NT2/D1 (cell line): ENCODE measurements at places on chromosomes 5 and 9.

- DNase-seq: no peak
Measured at GRCh38 chr9:2798423-2798822, 45.5 kb downstream of the PUM3 start.

DNA sequence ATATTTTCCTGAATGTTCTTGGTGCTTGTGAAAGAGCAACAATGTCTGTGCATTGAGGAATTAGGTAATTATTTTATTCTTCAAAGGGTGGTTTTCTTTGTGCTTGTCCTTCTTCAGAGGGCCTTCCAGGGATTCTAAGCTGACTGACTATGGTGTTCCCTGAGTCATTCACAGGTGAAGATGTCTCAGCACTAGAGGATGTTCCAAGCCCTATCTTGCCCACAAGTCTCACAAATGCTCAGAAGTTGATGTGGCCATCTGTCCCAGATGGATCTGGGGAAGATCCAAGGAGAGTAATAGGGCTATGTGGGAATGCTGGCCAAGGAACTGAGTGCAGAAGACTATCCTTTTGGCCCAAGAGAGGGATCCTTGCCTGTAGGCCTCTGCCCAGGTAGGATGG is 120.9 kb downstream of the ADAMTSL1 start:
- DNase-seq: no peak

DNA sequence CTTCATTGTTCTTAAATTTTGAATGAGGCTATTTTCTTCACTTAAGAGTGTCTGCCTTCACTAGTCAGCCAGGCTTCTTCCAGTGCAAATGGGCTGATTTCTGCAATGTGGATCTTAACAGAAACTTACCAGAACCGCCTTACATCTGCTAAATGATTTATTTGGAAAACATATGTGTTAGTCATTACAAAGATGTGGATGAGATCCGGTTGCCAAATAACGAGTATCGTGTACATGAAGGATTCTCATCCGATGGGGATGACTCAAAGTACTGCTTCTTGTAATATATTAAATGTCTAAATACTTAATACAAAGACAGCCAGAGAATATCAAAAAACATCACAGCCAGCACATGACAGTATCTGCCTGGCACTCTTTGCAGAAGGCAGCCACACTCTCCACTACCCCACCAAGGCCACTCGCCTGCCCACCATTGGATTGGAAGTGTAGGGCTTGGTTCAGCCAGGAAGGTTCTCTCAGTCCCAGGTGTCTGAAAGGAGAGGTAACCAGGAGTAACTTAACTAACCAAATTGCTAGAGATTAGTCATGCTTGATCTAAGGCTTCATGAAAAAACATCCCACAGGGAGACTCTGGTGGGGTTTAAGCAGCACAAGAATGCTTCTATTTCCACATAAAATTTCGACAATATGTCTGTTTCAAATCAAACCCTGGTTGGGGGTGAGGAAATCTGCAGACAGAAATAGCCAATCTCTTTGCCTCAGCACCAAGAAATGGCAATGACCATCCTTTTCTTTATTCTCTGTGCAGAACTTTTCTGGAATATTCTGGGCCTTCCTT is 174.8 kb downstream of the GADD45G start:
- DNase-seq: no peak

GRCh38 chr5:96278981-96279380 is 154.1 kb downstream of the PCSK1 start:
- no peak for DNase-seq

- DNase-seq: no peak
Measured at GRCh38 chr5:173298213-173298926, 29.8 kb downstream of the STC2 start.

GRCh38 chr5:62000646-62001045 is 305.4 kb upstream of the KIF2A start:
- no peak for DNase-seq

DNA sequence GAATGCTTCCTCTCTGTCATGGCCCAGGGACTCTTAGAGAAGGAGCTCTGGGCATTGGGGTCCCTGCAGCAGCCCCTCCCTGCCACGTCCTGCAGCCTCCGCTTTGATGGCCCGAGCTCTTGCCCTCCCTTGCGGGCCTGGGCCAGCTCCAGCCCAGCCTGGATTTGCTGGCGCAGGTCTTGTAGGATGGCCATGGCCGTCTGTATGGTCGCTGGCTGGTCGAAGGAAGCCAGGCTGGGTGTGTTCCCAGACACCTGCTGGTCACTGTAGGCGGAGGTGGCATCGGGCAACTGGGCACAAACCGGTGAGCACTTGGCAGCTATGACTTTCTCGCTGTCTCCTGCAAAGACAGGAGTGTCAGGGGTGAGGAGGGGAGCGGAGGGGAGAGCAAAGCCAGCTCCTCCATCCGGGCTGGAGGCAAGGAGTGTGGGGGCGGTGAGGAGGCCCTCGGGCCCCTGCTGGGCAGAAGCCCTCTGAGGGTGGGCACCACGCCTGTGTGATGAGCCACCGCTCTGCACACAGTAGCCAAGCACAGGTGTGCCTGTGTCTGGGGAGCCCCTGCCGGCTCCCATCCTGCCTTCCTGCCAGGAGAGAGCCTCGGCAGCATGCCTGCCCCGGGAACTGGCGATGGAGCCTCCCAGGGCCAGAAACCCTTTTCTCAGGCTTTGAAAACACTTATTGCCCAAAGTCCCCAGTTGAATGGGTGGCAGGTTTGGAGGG is 12.4 kb downstream of the CCDC187 start:
- DNase-seq: no peak

DNA sequence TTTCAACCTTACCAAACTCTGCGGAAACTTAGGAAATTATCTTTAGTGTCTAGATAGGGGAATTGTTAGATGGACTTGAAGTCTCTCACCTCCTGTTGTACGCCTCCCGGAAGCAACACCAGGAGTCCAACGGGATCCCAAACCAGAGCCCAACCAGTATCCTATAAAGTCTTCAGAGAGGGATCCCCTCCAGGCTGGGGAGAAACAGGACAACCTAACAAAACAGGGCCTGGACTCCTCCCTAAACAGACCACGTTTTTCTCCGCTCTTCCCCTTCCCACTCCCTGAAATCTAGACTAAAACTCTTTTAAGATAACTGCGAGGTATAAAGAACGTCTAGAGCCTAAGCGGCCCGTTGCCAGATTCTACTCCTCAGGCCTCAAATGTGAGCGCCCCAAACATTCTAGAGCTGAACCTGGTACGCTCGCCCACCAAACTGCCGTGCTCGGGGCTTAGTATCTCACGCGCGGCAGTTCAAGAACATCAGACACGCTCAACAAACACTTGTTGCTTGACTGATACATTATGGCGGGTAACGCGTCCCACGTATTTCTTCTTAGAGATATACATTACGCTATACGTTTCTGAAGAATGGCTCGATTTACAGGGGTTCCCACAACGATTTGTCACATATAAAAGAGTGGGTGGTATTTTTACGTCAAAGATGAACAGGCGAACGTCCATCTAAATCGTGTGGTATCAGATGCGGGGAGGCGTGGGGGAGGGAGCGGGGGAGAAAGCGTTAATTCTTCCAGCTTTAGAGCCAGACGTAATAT is 663 bp upstream of the SMIM27 start:
- DNase-seq: no peak

- no peak for DNase-seq
Measured at GRCh38 chr9:89432986-89433530, 64.9 kb downstream of the SEMA4D start.

DNA sequence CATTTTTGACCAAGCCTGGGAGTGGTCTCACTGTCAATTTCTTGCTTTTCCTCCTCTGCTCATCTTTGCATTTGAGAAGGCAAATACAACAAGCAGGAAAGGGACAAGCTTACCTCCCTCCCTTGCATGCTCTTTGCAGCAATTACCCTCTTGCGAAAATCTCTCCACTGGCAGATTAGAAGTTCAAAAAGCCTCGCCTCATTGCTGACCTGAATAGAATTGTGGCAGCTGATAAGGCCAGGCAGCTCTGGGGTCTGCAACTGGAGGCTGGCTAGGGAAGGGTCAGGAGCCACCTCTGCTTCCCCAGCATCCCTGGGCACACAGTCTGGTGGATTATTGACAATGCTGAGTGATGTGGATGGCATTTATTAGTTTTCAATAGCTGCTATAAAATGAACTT is 362.3 kb upstream of the KIF2A start:
- DNase-seq: no peak

GRCh38 chr9:87445646-87446045 is 52.0 kb upstream of the DAPK1 start:
- DNase-seq: peak; percentile 16

DNA sequence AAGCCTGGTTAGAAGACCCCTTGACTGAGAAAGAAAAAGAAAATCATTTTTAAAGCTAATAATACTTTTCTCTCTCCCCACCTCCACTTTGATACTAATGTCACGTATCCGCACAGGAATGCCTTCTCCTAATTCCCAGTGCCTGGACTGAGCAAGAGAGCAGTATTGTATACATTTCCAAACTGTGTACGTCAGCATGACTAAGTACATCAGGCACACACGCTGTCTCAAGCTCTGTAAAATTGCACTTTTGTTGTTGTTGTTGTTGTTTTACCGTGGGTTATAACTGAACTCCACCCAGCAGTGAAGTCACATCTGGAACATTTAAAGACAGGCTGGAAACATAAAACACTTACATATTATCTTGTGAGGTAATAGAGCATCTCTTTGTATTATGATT is 407.6 kb downstream of the DNAH5 start:
- DNase-seq: no peak

DNA sequence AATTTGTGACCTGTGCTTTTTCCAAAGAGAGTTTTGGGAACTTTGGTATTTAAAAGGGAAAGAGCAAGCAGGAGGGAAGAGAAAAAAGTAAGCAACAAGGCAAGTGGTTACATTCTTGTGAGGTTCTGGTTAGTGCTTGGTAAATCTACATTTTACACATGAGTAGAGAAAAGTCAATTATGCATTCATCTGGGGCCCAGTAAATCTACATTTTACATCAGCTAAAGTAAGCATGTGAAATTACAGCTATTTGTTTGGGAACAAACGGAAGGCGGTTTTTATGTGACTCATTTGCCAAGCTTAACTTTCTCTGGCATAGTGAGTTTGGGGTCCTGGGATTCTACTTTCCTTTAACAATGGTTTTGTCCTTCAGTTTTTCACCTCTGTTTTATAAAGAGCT is 102.2 kb downstream of the SNX18 start:
- no peak for DNase-seq
